Activated effector memory CD4-positive, alpha-beta T cell treated with Interleukin-2 at 50 U/mL for 16 hours (primary cell): ENCODE measurements at places on chromosomes 7 and 10.

GRCh38 chr10:78972160-78972946 is 96.4 kb upstream of the ZMIZ1 start:
- DNase-seq = no peak

DNA sequence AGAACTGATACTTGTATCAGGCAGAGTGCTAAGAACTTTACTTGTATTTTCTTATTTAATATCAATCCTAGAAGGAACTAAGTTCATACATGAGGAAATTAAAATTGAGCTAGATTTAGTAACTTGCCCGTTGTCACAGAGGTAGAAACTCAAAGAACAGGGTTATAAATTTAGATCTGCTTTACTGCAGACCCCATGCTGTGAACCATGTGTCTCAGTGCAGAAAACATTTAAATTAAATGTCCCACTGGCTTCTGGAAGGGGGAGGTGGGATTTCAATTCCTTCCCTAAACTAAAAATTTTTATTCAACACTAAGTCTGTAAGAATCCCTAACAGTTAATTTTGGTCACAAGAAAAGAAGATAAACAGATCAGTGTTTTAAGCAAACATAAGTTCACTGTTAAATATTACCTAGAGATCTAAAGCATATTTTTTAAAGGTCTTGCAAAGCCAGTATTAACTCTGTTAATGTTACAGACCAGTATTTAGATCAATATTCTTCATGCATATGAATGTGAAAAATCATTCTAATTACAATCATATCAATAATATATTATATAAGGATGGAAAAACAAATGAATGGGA is 23.1 kb downstream of the WASL start:
- DNase-seq = no peak

- DNase-seq = no peak
These were observed 3.1 kb upstream of the ANTXRL start for GRCh38 chr10:46283580-46284285.

DNA sequence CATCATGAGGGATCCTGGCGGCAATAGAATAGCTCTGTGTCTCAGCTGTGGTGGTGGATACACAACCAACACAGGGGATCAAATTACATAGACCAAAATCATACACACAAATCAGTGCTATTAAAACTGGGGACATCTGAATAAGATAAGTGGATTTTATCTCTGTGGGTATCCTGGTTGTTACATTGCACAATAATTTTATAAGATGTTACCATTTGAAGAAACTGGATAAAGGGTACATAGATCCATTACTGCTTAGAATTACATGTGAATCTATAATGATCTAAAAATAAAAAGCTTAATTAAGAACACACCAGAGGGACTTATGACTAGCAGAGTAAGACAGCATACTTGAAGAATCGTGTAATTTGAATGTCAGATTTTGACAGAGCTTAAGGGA is 8.2 kb upstream of the FAM3C start:
- no peak for DNase-seq
